BE2C (cell line): ENCODE measurements at places on chromosomes 3 and 15.

DNA sequence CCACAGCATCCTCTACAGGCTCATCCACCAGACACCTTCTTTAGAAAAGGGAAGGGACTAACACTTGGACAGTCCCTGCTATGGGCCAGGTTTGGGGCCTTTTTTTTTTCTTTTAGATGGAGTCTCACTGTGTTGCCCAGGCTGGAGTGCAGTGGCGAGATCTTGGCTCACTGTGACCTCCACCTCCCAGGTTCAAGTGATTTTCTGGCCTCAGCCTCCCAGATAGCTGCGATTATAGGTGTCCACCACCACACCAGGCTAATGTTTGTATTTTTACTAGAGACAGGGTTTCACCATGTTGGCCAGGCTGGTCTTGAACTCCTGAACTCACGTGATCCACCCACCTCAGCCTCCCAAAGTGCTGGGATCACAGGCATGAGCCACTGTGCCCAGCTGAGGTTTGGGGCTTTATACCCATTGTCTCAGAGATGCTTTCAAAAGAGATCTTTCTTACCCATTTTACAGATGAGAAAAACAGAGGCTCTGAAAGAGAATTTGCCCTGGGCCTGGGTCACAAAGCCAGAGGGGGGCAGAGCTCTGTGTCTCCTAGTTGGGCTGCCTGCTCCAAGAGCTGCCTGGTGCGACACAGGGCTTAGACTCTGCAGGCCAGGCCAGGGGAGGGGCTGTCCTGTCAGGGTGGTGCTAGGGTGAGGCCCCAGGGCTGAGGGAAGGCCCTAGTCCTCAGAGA, 11.6 kb downstream of the LINGO1 start:
- DNase-seq = no peak

- no peak for DNase-seq
Measured at GRCh38 chr3:57743496-57743895, 12.6 kb upstream of the SLMAP start.

DNA sequence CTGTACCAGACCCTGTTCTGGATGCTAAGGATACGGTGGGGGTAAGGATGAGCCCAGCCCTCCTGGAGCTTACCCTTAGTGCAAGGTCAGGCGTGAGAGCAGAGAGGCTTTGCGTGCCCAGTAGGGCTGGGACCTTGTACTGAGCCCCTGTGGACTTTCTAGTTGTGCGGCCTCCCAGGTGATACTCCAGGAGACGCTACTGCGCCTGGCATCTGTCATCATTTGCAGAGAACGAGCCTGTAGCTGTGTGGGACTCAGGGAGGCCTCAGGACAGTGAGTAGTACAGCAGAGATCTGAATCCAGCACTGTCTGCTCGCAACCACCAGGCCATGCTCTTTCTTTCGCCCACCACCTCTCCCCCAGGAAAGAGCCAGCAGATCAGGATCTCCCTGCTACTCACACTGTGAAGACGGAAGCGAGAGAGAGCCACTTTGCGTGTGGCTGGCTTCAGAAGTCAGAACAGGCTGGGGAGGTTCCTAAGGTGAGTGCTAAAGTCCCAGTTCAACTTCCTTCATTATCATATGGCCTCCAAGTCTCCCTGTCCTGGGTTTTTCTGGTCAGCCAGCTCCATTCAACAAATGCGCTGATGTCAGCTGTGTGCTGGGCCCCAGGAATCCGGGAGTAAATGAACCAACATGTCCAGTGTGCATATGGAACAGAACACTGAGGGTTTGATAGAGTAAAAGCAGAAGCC, 38.2 kb upstream of the ITGA11 start:
- DNase-seq = no peak

DNA sequence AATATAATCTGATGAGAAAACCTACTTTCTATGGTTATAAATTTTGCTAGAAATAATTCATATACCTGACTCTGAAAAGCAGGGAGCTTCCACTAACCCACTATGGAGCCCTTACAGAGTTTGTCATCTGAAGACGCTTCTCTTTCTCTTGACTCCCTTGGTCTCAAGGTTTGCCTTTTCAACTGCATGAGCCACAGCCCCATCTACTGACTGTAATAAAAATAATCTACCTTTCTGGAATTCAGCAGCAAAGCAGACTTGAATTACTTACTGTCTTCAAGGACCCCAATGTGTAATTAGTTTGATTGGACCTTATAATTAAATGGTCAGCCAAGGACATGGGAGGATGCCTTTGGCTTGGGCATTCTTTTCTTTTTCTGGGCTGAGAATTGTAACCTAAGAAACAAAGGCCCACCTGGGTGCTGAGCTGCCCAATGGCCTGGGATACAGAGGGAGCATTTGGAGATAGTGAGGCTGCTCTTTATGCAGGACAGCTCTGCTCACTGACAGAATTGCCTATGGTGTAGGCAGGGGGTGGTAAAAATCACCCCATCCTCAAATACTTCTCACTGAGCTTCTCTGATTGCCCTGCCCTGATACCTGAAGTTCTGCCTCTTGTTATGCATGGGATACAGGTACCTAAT, 178.6 kb upstream of the TRIM42 start:
- DNase-seq = no peak

DNA sequence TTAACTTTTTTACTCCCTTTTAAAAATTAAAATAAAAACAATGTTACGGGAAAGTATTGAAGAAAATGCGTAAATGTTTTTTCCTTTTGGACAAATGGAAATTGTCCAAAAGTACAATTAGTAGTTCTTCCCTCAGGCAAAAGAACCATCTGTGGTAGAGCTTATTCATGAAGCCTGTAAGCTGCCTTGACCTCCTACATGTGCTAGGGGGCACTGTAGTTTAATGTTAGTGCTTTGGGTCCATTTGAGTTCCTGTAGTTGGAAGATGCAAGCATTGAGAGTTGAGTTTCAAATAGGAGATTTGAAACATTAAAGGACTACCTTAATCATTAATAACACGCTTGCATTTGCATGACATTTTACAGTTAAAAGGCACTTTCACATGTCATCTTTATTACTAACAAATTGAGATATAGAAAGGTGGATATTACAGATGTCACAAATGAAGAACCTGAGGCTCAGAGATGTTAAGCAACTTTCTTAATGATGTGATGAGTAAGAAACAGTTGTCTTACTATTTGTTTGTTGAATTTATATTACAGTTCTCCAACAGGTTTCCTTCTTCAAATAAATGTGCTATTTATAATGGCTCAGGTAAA, 1.8 kb upstream of the ZNF385D start:
- DNase-seq = no peak

DNA sequence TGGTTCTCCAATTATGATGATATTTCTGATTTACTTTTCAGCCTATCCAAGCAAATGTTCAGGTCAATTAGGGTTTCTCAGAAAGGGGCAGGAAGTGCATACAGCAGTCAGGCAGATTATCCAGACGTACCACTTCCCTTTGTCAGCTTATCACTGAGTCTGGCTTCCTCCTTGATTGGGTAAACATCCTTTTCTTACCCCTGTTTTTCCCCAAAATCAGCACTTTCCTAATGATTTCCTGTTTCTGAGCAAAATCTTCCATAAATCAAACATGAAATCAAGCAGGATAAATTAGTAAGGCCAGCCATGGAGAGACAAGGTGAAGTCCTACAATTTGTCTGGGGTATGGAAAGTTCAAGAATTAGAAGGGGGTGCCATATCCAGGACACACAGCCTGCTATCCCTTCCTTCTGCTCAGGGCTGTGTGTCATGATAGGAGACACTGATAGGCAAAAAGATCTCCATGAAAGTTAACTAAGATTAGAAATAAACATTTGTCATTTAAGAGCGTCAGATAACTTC, 29.0 kb downstream of the ADIPOQ start:
- DNase-seq = no peak

DNA sequence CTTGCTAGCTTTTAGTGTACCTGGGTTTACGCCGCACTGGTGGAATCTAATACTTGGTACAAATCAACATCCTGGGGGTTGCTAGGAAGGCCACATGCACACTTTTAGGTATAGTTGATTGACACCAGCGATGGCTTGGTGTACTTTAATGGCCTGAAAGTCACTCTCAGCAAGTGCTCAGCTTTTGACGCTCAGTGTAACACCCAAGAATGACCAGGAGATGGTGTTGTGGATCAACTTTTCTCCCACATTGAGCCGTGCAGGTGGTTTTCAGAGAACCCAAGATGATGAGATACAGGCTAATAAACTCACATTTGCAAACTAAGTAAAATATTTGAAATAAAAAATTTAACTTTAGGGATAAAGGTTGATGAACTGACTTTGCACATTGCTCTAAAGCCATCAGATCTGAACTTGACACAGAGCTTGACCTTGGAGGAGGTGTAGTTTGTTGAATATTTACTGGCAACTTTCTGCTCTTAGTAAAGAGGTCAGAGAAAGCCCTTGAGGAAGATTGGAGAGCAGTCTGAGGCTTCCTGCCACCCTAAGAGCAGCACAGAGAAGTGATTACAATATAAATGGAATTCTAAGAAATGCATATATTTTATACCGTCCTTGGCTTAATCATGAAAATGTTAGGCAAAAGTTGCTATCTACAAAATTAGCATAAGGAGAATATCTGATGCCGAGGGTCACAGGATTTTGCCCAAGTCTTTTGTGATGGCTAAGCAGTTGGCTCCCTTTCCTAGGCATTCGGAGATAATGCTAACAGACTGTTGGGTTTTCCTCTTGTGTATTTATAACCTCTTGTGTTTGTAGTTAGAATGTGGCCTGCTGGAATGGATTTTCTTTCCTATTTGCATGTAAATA, 143.4 kb upstream of the RASGRP1 start:
- DNase-seq = peak; percentile 32

- DNase-seq = no peak
Measured at GRCh38 chr3:44419116-44419922, 58.2 kb downstream of the ZNF445 start.

DNA sequence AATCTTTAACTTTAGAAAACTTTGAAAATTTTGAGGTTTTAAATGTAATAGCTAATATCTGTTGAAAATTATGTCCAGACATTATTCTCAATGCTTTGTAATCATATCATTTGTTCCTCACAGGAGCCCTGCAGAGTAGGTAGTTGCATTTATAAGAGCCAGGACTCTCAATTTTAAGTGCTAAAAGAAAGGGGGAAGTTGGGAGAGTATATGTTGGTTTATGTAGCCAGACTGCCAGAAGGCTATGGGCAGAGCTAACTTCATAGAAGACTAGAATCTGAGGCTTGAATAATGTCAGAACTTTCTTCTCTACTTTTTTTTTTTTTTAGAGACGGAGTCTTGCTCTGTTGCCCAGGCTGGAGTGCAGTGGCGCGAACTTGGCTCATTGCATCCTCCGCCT, 9.1 kb downstream of the VPS8 start:
- no peak for DNase-seq

- no peak for DNase-seq
Measured at GRCh38 chr15:56659197-56659596, 74.1 kb downstream of the ZNF280D start.

- DNase-seq = no peak
Measured at GRCh38 chr15:82892573-82892972, 59.9 kb downstream of the HOMER2 start.

- no peak for DNase-seq
Measured at GRCh38 chr3:40969756-40970466, 229.4 kb upstream of the CTNNB1 start.

GRCh38 chr3:53888232-53888631, 3.4 kb downstream of the SELENOK start:
- DNase-seq = no peak

- DNase-seq = no peak
Measured at GRCh38 chr3:134904776-134905646, 110.0 kb downstream of the EPHB1 start.

DNA sequence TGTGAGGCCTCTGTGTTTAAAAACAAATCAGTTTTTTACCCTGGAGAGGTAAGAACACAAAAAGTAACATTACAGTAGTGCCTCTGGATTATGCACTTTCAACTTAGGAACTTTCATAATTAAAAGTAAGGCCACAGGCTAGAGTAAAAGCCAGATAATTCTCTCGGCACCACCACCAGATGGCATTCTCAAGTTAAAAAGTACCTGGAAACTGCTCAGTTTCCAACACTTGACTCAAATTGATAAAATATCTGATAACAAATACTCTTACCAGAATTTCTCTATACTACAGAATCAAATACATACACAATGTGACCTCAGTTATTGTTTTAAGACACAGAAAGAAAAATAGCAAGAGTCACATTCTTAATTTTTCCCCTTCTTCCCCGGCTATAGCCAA, 19.9 kb downstream of the SPICE1 start:
- peak; percentile 10 for DNase-seq

- no peak for DNase-seq
Measured at GRCh38 chr3:141878326-141878725, 1.9 kb downstream of the ATP1B3 start.

- no peak for DNase-seq
Measured at GRCh38 chr15:40921949-40922607, 7.1 kb upstream of the DLL4 start.

GRCh38 chr3:159848348-159849118, 140.1 kb upstream of the IL12A start:
- no peak for DNase-seq
